Transverse colon (tissue), 4 donors: ENCODE measurements at places on chromosomes 3 and 15. TPM values are rescaled to one million over a fixed set of nuclear protein-coding genes. Genes with fewer than 3 reads are reported as not detected.
A peak's percentile ranks its signal among the peaks of the same experiment; 100 is the strongest.

- peak; percentile 5 for DNase-seq
Measured at GRCh38 chr3:126338790-126339288, 18.4 kb downstream of the KLF15 start.

DNA sequence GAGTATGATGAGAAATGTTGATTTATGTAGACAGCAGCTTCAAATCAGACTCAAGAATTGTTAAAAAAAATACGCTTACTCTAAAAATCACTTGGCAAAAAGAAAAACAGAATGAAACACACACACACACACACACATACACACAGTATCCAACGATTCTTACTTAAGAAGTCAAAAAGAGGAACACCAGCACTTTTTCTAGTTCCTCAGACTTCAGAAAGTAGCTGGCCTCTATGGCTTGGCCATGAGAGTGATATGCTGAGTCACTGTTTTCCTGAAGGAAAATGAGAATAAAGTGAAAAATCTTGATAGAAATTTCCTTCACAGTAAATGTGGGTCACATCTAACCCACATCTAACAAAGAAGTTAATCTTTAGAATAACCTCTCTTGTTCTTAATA, 22.1 kb downstream of the CNTN3 start:
- DNase-seq = no peak

- DNase-seq = no peak
Measured at GRCh38 chr15:28955160-28955992, 69.6 kb downstream of the APBA2 start.

- peak; percentile 39 for DNase-seq
Measured at GRCh38 chr15:43285609-43286037, 18.9 kb upstream of the TGM5 start.

The CIDEC gene
- 50.5 TPM for total RNA-seq
